ENCODE measurements at places on chromosomes 3 and 15. TPM values are rescaled to one million over a fixed set of nuclear protein-coding genes. Genes with fewer than 3 reads are reported as not detected.

DNA sequence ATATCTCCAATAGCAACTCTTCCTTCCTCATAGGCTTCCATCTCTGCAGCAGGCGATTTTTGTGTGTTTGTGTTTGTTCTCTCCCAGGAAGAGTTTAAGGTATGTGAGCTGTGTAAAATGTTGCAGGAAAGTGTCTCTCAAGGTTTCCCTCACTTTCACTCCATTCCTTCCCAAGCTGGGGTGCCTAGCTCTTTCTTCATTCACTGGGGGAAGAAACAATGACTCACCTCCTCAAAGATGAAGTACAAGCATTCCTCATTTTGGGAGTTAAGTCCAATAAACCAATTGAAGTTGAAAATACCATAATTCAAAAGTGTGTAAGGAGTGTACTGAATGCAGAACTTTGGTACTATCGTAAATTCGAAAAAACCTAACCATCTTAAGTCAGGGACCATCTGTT is 422.7 kb upstream of the CFAP20DC start:
- peak; percentile 43 for DNase-seq

TP53BP1 gene
- total RNA-seq: 132 TPM

GRCh38 chr3:142947799-142948575 is 15.5 kb downstream of the PAQR9 start:
- DNase-seq: peak; percentile 46

DNA sequence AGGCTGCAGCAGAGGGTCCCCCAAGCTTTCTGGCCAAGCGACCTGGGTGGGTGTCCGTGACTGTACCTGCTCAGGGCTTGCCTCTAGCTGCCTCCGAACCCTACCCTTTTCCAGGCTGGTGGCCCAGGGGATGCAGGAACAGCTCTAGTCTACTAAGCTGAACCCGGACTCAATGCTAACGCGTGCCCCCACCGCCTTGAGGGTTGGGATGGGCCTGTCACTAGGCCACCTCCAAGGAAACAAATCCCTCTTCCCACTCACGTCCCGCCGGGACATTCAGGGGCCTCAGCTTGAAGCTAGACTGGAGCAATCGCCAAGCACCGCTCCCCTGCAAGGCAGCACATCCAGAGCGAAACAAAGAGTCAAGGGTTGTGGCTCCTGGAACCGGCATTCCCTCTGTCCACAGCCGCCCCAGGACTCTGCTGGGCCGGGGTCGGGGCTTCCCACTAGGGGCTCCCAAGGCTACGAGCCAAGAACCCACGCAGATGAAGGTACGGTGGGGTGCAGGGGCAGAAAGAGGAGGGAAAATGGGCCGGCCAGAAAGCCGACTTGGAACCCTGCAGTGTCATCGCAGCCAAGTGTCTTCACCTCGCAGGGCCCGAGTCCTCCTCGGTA is 2.9 kb downstream of the FBXL22 start:
- DNase-seq: no peak

DNA sequence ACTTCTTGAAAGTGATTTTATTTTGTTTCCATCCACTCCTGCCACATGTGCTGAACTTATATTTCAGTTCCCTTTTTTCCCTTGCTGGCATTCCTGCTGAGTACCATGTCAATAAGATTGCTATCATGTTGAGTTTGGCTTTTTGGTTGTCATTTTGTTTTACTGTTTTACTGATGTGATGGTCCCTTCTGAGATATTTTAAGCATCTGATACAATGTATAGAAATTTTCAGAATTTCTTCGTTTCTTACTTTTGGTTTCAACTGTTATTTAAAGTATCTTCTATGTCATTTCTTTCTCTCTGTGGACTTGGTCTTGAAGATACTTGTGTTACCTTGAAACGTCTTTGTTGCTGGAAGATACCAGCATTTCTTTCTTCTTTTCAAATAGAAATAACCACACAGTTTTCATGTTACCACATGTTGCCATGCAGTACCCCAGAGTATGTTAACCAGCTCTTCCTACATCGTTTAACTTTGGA is 14.1 kb downstream of the SIDT1 start:
- no peak for DNase-seq

SST gene
- not detected for total RNA-seq

- no peak for DNase-seq
Measured at GRCh38 chr15:68402432-68403160, 29.4 kb downstream of the ITGA11 start.

DNA sequence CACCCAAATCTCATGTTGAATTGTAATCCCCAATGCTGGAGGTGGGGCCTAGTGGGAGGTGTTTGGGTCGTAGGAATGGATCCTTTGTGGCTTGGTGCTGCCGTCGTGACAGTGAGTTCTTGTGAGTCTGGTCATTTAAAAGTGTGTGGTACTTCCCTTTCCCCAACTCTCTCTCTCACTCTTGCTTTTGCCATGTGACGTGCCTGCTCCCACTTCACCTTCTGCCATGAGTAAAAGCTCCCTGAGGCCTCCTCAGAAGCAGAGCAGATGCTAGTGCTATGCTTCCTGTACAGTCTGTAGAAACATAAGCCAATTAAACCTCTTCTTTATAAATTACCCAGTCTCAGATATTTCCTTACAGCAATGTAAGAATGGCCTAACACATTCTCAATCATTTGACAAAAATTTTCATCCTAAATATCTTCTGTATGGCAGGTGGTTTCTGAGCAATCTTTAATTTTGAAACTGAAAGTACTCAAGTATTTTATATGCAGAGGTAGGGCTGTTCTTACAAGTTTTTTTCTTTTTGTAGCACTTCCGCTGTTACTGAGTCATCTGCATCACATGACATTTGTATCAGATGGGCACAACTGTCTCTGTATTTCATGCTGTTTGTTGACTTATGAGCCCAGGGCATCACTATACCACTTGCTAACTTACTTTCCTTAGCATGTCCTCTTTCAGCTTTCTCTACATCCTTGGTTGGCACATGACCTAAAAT is 8.8 kb downstream of the RPL39L start:
- DNase-seq: peak; percentile 68

RLBP1 gene
- total RNA-seq: not detected

DNA sequence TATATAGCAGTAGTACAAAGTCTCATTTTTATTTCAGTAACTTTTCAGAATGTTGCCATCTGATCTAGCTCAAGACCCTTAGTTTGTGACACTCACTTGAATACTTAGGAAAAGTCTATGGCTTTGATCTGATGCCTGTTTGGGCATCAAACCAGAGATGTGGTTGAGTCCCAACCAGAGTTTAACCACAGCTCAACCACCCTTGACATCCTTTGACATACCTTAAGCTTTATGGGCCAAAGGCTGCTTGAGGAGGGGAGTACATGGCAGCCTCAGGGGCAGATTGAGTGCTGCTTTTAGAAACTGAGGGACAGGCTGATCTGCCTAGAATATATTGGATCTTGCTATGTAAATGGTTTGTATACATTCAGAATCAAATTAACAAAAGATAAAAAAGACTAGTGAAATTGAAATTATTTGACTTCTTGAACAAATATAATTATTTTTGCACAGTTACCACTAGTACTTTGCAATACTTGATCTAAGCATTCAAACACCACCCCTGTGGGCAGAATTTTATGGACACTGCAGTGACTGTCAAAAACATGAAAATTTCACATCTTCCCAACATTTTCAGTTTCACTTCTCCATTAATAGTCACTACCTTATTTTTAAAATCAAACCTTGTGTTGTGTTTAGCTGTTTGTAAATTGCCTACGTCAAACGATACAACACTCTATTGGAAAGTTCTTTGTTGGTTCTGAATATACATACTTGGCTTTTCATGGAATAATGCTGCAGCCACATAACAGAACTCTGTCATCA is 199.8 kb downstream of the UBE2E2 start:
- no peak for DNase-seq

GRCh38 chr3:195394024-195394423 is 48.8 kb downstream of the ACAP2 start:
- DNase-seq: no peak

GRCh38 chr15:85112997-85113396 is 131.3 kb downstream of the PDE8A start:
- no peak for DNase-seq

- DNase-seq: no peak
Measured at GRCh38 chr3:73192036-73192738, 130.7 kb downstream of the EBLN2 start.

DNA sequence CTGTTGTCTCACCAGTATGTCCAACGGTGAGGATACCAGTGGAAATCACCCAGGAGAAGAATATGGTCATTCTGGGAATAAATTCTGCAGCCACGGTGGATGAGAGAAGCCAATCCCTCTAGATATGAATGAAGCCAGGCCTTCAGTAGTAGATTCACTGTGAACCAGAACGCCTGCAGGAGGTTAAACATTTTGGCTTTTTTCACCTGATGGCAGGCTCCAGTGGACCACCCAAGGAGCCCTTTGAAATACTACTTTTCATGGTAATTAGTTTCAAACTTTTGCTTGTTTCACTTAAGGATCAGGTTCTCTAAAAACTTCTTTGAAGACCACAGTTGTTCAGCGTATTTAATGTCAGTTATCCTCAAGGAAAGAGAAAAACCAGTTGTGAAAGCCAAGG is 353.4 kb downstream of the RORA start:
- no peak for DNase-seq

DNA sequence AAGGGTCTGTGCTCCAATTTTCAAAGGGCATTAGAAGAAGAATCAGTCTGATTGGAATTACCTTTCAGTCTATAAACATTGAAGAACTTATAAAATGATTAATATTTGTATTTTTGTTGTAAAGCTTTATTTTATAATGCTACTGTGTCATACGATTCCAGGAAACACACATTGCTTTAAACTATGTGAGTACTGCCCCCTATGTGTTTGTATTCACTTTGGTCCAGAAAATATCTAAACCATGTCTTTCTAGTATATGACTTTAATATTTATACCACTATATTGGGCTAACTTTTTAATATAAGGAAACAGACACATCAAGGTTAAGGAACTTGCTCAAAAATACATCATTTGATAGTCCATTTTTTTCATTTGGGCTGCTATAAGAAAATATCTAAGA is 3.2 kb upstream of the RIOX2 start:
- no peak for DNase-seq

DNA sequence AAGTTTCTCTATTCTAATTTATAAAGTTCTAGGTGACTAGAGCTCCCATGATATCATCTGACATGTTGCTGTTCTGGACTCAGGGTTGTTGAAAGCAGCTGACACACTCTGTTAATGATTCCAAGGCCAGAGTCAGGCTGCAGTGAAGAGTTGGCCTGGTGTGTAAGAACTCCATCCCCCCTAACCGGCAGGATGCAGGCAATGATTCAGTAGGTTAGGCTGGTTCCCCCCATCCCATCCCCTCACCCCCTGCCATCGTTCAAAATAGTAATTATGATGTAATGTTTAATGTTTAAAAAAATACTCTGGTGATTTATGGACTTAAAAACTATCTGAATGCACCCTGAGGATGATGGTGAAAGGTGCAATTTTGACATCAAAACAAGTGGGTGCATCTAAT is 4.6 kb upstream of the TRIM71 start:
- DNase-seq: no peak

SLC12A1 gene
- not detected for total RNA-seq

- DNase-seq: no peak
Measured at GRCh38 chr3:32619395-32619794, 48.7 kb upstream of the DYNC1LI1 start.

GRCh38 chr3:76132154-76132470 is 346.8 kb upstream of the ZNF717 start:
- no peak for DNase-seq

GRCh38 chr15:85986741-85987140 is 92.9 kb upstream of the AGBL1 start:
- no peak for DNase-seq

DNA sequence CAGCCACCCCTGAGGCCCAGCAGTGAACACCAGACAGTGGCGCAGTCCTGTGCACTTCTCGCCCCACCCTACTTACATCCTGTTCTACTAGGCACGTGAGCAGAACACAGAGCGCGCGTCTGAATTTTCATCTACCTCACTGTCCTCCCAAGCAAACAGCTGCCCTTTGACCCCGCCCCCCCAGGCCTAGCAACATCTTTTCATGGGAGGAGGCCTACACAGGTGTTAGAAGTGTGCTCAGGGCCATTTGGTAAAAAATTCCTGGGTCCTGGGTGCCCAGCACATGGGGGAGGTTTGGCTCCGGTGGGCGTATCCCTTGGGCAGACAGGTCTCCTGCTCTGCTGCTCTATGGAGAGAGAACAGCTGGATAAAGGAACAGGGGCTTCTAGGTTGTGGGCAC is 95.0 kb downstream of the MYLK start:
- no peak for DNase-seq
